ENCODE measurements at places on chromosomes 11 and 22. TPM values are rescaled to one million over a fixed set of nuclear protein-coding genes. Genes with fewer than 3 reads are reported as not detected.

Gene C2CD3
- 6.8 TPM for total RNA-seq

- DNase-seq: no peak
Measured at GRCh38 chr11:57605028-57605420, 7.5 kb downstream of the SERPING1 start.

GRCh38 chr11:32115446-32115845, 24.6 kb downstream of the RCN1 start:
- no peak for DNase-seq

Gene NCF4
- not detected for total RNA-seq

DNA sequence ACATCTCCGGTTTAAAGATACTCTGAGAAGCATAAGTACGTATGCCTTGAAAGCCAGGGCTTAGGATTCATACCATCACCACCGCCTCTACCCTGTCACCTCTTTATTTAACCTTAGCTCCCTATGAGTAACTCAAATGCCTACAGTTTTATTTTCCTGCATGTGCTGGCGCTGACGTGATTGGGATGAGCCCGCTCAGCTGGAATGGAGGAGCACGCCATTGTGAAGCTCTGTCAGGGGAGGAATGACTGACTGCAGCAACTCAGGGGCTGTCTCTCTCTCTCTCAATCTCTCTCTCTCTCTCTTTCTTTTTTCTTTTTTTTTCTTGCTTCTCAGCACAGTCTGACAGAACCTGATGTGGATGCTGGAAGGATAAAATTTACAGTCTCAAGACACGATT, 12.4 kb downstream of the CAVIN3 start:
- DNase-seq: no peak

GRCh38 chr22:26804315-26804714, 146.9 kb downstream of the MIAT start:
- DNase-seq: no peak

GRCh38 chr11:67505605-67506396, 638 bp upstream of the PITPNM1 start:
- DNase-seq: peak; percentile 87

GRCh38 chr11:59053387-59053786, 32.7 kb upstream of the GLYATL1B start:
- DNase-seq: peak; percentile 73

DNA sequence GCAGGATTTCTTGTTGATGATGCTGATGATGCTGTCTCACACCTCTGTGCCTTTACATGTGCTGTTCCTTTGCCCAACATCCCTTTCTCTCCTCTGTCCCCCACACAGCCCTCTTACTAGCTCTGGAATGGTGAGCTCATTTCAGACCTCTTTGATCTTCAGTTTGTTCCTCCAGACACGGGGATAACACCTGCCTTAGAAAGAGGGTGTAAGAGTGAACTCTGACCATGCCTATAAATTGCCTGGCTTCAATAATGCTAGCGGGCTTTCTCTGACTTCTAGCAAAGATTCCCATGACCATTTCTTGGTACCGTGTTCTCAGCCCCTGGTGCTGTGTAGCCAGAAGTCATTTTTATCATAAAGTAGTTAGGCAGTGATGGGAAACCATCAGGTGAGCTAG, 55.9 kb upstream of the DRD2 start:
- no peak for DNase-seq

DNA sequence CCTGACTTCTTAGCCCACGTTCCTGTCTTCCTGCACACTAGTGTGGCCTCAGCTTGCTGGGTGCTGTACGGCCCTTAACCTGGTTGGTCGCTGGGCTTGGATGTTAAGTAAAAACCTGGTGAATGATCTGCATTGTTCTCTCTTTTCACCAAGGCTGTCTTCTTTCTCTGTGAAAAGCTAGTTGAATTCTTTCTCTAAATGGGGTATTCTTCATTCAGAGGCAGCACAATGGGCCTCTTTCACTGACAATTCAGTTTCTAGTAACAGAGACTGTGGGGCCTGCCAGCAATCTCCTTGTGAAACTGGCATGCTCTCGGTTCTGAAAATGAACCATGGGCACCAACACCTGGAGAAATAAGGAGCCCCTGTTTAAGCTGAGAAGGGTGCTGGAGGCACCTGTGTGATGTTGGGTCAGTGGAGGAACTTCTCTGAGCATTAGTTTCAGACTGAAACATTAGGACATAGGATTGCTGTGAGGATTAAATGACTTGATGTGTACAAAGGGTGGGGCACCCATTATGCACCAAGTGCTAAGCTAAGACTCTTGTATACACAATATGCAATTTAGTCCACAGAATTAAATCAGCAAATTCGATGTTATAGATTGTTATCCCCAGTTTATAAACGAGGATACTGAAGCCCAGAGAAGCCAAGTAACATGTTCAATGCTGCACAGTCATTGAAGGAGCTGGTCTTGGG, 33.1 kb upstream of the ELF5 start:
- no peak for DNase-seq

- no peak for DNase-seq
Measured at GRCh38 chr11:128297805-128298204, 289.6 kb downstream of the ETS1 start.

GRCh38 chr11:121563900-121564822, 111.4 kb upstream of the SORL1-AS1 start:
- no peak for DNase-seq

- peak; percentile 66 for DNase-seq
Measured at GRCh38 chr22:36323182-36323854, 64.4 kb downstream of the MYH9 start.

DNA sequence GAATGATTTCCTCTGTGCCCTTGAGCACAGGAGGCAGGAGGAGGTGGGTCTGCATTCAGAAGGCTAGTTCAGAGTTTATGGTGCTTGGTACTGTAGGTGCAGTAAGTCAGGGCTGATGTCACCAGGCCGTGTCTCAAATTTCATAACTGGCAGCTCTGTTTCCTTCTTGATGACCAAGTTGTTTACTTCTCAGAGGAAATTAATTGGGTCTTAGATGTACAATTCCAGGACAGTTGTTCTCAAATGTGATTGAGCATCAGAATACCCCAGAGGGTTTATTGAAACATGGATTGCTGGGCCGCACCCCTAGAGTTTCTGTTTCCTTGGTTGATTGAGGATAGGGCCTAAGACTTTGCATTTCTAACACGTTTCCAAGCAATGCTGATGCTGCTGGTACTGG, 6.2 kb downstream of the AMOTL1 start:
- DNase-seq: no peak

Gene IL18BP
- 1.1 TPM for total RNA-seq

DNA sequence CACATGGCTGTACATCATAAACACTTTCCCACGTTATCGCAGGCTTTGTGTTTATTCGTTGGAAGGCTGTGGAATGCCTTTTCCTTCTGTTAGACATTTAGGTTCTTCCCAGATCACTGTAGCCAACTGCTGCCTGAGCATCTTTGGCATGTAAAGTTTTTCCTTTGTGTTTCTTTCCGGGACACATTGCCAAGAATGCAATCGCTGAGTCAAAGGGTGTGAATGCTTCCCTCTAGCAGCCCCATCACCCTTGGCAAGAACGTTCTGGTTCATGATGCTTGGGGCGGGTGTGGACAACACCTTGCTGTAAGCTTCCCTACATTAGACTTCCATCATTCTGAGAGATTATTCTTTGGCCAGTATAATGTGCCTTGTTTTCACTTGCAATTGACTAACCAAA, 136.2 kb downstream of the OSBP2 start:
- peak; percentile 99 for DNase-seq

Gene TNKS1BP1
- 44.6 TPM for total RNA-seq

Gene GSTT2B
- 4.0 TPM for total RNA-seq

GRCh38 chr22:49108636-49109315, 718.9 kb downstream of the BRD1 start:
- DNase-seq: no peak

Gene B4GALNT4
- total RNA-seq: 0.20 TPM

- no peak for DNase-seq
Measured at GRCh38 chr11:107969219-107969618, 39.5 kb upstream of the CUL5 start.

- no peak for DNase-seq
Measured at GRCh38 chr11:114178656-114179055, 117.5 kb upstream of the NNMT start.

GRCh38 chr11:94002226-94002625, 18.9 kb upstream of the HEPHL1 start:
- no peak for DNase-seq

Gene MAP6
- 0.20 TPM for total RNA-seq

- no peak for DNase-seq
Measured at GRCh38 chr11:128135451-128135850, 451.9 kb downstream of the ETS1 start.

DNA sequence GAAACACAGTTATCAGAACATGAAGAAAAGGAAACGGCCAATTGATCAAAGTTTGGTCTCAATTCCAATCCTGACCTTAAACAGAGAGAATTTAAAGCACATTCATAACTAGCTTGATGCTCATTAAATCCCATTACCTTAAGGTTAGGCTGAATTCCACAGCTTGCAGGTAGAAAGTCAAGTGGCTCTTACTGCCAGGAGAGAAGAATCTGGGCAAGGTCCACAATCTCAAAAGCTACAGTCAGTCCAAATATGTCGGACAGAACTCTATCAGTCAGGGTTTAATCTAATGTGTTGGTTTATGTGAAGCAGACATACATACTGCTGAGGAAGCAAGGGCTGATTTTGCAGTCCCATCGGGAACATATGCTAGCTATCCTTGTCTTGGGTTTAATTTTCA, 348.8 kb downstream of the SOX6 start:
- DNase-seq: no peak

DNA sequence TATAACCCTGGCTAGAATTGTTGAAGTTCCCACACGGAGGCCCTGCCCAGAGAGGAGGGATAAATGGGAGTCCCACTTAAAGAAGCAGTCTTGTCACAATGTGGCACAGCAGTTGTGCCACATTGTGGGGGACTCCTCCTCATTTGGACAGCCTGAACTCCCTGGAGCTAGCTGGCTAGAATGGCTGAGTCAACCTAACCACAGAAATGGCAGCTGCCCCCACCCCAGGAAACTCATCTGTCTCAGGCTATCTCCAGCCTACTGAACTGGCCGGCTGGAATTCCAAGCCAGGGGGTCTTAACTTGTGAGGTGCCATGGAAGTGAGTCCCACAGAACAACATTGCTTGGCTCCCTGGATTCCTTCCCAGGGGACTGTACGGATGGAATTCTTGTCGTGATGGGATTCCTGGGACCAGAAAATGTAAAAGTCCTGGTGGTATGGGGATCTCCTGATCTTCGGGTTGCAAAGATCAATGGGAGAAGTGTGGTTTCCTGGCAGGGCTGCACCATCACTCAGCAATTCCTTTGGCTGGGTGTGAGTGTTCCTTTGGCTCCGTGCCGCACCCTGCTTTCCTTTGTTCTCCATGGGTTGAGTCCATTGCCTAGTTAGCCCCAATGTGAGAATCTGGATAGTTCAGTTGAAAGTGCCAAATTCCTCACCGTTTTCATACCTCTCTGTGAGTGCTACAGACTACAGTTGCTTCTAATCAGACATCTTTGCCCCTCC, 791.2 kb upstream of the FAT3 start:
- DNase-seq: no peak

Gene OR8B3
- total RNA-seq: not detected

- no peak for DNase-seq
Measured at GRCh38 chr22:37413546-37413945, 13.7 kb downstream of the ELFN2 start.

Gene PGM2L1
- 31.4 TPM for total RNA-seq

DNA sequence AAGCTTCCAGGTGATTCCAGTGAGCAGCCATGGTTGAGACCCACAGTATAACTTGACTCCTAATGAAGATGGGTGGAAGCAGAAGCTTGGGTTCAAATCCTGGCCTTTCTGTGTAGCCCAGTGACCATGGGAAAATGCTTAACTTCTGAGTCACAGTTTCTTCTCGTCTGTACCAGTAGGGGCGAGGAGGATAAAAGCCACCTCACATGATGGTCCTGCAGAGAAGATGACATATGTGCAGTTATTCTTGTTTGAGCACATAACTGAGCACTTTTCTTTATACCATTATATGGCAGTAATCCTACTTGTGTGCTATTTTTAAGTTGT, 4.9 kb downstream of the TMEM109 start:
- peak; percentile 57 for DNase-seq

DNA sequence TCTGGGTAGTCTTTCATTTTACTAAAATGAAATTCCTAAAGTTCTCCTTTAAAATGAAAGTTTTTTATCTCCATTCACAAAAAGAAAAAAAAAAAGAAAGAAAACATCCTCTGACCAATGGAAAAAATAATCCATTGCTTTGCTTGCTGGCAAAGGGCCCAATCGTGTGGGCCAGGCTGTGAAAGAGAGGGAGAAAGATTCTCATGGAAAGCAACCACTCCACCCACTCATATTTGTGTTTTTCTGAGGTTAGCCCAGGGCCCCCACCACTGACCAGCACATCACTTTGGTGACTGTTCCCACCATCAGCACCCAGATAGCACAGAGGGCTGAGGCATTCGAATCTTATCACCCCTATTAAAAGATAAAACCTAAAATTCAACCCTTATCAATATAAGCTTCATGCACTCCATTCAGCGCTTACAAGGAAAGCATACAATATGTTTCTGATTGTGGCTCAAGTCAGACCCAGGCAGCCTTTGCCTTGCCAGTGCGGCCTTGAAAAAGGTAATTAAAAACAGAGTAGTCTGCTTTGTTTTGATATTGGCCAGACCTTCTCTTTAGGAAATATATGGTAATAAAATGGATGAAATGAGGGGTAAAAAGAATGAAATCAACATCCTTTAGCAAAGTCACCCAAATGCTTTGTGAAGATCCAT, 192.8 kb downstream of the ETS1 start:
- DNase-seq: peak; percentile 21

DNA sequence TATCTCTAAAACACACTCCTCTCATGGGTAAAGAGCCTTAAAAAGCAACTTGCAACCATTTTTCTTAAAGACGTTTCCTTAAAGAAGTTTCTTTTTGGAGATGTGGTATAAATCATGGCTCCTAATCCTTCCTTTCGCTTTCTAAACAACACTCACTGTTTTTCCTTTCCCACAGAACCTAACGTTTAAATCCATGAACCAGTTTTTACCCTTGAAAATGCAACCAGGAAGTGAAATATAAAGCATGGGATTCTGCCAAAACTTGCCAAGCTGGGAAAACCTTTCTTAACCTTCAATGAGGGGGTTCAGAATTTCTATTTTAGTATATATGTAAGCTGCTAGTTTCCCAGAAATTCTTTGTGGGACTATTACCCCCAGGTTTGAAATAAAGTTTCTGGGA, 8.6 kb downstream of the PLEKHA7 start:
- peak; percentile 28 for DNase-seq

GRCh38 chr11:933936-934335, 8.3 kb downstream of the AP2A2 start:
- no peak for DNase-seq

Gene OR10D3
- not detected for total RNA-seq

All from lung microvascular endothelial cell (primary cell).